Activated B cell treated with CpG ODN at 0.5 μM for 24 hours (primary cell): ENCODE measurements at places on chromosomes 3 and 15. TPM values are rescaled to one million over a fixed set of nuclear protein-coding genes. Genes with fewer than 3 reads are reported as not detected.

- H3K27me3 ChIP-seq = no peaks in the 10 kb centered on the region
- no peak overlapping the region for H3K4me3 ChIP-seq
- peaks cover 58% of the 10 kb centered on the region for H3K4me1 ChIP-seq
- H3K27ac ChIP-seq = peak overlapping the region; percentile 77
- no peak for DNase-seq
- H3K36me3 ChIP-seq = peaks cover 19% of the 10 kb centered on the region
Measured at GRCh38 chr15:44296625-44297524, 8.4 kb downstream of the GOLM2 start.

DNA sequence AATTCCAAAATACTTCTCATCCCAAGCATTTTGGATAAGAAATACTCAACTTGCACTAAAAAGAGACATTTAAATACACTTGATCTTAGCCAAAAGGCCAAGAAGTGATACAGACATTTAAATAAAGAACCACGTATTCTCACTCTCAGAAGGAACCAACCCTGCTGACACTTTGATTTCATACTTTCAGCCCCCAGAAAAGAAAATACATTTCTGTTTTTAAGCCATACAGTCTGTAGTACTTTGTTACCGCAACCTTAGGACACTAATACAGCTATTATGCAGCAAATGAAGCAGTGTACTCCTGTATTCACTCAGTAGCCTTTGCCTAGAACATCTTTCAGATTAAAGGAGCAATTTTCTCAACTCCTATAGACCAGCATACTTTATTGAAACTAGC, 86.7 kb downstream of the TBC1D5 start:
- H3K36me3 ChIP-seq = peaks cover 8% of the 10 kb centered on the region
- no peak overlapping the region for H3K4me3 ChIP-seq
- H3K27ac ChIP-seq = no peak overlapping the region
- no peaks in the 10 kb centered on the region for H3K27me3 ChIP-seq
- DNase-seq = no peak
- peaks cover 23% of the 10 kb centered on the region for H3K4me1 ChIP-seq

Gene ADAMTSL3
- total RNA-seq = not detected in 2 replicates

Gene OIP5
- 0.62 and 1.4 TPM in 2 replicates for total RNA-seq
